ENCODE measurements at places on chromosomes 2 and 18. TPM values are rescaled to one million over a fixed set of nuclear protein-coding genes. Genes with fewer than 3 reads are reported as not detected.

DNA sequence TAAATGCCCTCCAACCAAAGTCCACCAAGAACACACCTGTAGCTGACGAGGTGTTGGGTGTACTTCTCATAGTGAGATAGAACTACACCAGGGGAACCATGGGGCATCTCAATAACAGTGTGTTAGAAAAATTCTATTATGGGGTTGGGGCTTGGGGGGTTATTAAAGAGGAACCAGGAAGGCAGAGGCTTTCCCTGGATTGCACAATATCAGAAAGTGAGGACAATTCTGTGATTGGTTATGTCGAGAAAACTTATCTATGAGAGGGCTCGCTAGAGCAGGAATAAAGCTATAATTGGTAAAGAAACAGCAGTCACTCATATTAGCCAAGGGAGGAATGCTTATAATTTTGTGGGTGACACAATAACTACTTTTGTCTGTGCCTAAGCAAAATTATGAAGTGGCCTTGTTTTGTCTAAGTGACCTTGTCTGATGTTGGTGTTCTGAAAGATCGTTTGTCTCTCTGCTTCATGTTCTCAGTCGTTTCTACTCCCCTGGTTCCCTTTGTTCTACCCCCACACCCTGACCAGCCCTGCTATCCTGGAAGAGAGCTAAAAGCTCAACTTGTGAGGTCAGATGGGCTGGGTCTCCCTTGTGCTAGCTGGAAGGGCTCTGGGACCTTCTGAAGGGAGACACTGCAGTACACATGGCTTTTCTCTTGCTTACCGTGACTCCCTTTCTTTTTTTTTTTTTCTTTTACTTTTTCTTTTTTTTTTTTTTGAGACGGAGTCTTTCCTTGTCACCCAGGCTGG is 21.6 kb upstream of the INO80C start:
- DNase-seq = no peak

DNA sequence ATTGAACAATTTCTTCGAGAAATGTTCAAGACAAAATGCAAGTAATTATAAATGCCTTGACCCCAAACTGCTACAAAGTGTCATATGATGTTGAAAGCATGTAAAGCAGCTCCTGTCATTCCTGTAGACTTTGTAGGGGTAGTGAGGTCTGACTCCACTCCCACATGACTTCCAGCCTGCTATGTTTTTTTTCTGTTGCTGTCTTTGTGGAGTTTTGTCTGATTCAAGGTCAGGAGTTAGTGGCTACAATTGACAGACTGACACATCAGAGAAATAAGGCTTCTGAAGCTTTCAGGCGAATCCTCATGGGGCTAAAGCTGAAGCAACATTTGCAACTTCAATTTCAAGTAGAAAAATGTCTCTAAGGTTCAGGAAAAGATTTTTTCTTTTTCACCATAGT is 63.9 kb upstream of the CCDC195 start:
- no peak for DNase-seq

GRCh38 chr2:218046238-218046637 is 22.8 kb upstream of the RUFY4 start:
- no peak for DNase-seq

- no peak for DNase-seq
Observed at GRCh38 chr18:60892855-60893254, 440.4 kb upstream of the CDH20 start.

DNA sequence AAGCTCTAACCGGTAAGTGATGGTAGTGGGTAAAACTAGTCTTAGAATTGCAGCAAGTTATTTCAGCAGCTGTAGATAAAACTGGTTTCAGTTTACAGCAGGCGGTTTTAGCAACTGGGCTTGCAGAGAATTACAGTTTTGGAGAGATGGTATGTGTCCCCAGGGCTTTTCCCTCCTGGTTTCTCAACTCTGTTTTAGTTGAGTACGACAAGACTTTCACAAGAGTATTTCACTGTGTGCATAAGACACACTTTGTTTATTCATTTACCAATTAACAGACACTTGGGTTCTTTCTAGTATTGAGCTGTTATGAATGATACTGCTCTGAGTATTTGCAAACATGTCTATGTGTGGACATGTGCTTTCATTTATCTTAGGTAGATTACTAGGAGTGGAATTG is 65.6 kb upstream of the RFX8 start:
- no peak for DNase-seq

The CYP27A1 gene
- not detected for total RNA-seq

DNA sequence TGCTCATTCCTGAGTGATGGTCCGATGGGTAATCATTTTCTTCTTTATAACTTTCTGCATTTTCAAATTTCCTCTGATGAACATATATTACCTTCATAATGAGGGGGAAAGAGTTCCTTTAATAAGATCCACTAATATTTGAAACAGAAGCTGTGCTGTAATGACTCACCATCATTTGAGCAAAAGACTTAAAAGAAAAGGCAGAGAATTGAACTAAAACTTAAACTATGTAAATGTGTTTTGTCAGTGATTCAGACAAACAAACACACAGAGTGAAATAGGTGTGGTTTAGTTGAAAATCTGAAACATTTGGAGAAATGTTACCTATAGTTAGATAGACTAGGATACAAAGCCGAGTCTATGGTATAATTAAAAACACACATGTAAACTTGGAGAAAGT is 209.6 kb downstream of the STK39 start:
- DNase-seq = no peak

The FEV gene
- not detected for total RNA-seq

The SOWAHC gene
- total RNA-seq = 4.8 TPM

DNA sequence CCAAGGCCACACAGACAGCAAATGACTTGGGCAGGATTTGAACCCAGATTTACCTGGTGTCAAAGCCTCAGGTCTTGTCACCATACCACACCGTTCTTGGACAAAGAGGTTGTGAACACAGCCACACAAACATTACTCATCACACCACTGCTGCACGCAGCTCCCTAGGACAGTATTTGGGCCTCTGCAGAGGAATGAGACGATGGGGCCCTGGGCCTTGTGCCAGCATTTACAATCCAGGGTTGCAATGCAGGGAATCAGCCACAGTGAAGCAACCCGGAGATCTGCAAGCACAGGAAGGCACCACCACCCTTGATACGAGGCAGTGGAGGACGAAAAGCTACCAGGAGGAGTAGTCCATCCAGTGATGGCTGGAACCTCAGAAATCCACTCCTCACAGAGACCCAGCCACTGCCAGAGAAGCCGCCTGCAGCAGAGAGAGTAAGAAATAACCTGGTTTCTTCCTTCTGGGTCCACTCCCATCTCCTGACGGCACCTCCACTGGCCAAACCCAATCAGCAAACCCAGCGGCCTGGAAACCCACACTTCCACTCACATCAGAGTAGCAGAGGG is 3.7 kb upstream of the MTCL1 start:
- no peak for DNase-seq

The ERICH2 gene
- not detected for total RNA-seq

- no peak for DNase-seq
Observed at GRCh38 chr2:241764275-241765241, 12.1 kb upstream of the GAL3ST2 start.

The C2orf74 gene
- total RNA-seq = 7.6 TPM

The CFAP65 gene
- not detected for total RNA-seq

The EVX2 gene
- total RNA-seq = not detected

GRCh38 chr2:187994464-187995331 is 297.0 kb upstream of the GULP1 start:
- DNase-seq = no peak

The MALT1 gene
- total RNA-seq = 99.0 TPM

The MALL gene
- total RNA-seq = 0.27 TPM

The DHRS9 gene
- not detected for total RNA-seq

The HK2 gene
- 11.4 TPM for total RNA-seq

The NR4A2 gene
- 398 TPM for total RNA-seq

GRCh38 chr18:23071285-23071684 is 64.0 kb upstream of the CABLES1 start:
- DNase-seq = peak; percentile 97

DNA sequence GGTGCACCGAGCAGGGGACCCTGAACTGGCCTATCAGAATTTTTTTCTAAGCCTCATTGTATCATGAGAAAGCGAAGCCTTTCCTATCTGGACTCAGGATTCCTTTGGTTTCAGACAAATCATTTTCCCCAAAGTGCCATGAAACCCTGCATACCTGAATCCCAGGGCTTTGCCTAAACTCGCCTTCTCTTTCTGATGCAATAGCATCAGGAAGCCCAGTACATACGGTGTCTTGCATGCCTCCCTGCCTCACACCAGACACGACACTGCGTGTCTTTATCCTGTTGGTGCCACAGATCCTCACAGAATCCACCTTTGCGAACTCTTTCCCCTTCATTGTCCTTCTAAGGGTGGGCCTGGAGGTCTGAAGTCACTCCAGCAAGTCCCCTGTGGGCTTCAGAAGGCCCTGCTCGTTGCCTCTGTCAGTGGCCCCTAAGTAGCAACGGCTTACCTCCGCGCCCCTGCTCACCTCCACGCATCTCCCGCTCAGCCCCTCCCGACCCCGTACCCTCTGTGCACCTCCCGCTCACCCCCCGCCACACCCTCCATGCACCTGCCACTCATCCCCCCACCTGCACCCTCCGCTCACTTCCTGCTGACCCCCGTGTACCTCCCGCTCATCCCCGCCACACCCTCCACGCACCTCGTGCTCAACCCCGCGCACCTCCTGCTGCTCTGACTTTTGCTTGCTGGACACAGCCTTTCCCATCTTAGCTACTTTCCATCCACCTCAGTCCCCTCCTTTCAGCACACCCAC is 83.4 kb downstream of the TPGS2 start:
- no peak for DNase-seq

GRCh38 chr2:43349904-43350303 is 123.5 kb upstream of the ZFP36L2 start:
- no peak for DNase-seq

DNA sequence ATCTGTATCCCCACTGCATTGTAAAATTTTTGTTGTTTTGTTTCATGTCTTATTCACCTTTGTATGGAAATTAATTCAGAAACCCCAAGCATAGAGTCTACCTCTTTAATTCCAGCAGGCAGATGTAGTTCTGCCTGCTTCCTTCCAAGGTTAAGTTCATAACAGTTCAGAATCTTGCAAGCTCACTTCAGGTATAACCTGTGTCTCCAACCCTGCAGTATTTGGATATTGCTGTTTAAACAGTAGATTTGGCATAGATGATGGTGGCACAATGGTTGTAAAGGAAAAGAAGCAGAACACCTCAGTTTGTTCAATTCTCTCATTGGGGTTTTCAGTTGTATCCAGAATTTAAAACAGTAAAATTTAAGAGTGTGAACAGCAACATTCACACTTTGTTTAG is 21.2 kb downstream of the SULT1C2 start:
- no peak for DNase-seq

GRCh38 chr2:11417946-11418585 is 47.9 kb downstream of the E2F6 start:
- peak; percentile 16 for DNase-seq

- DNase-seq = no peak
Observed at GRCh38 chr2:71882949-71883472, 264.7 kb downstream of the CYP26B1 start.

DNA sequence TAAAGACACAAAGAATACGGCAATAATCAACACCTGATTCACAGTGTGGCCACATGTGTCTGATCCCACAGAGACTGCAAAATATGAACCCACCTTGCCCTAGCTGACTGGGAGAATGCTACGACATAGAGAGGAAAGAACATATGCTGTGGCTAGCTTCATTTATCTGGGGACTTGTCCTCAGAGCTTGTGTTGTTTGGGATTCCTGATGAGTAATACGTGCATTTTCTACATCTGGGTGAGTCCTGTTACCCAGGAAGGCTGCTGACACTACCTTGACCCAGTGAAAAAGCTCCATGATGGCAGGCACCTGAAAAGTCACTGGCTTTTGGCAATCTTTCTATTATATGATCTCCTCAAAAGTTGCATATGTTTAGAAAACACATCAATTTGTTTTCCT is 427.7 kb upstream of the LYPD1 start:
- no peak for DNase-seq

GRCh38 chr2:54122171-54122935 is 6.9 kb downstream of the ACYP2 start:
- no peak for DNase-seq

The CD8B2 gene
- total RNA-seq = not detected

DNA sequence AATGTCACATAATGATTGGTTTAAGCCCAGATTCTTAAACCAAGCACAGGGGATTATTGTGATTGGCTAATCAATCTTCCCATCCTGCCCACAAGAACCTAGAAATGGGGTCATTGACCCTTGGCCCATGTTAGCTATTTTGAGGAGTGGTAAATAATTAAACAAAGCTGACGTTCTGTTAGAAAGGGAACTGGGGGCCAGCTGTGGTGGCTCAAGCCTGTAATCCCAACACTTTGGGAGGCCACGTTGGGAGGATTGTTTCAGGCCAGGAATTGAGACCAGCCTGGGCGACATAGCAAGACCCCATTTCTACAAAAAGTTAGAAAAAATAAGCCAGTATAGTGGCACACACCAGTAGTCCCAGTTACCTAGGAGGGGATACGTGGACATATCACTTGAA is 37.8 kb upstream of the PTPN4 start:
- no peak for DNase-seq

DNA sequence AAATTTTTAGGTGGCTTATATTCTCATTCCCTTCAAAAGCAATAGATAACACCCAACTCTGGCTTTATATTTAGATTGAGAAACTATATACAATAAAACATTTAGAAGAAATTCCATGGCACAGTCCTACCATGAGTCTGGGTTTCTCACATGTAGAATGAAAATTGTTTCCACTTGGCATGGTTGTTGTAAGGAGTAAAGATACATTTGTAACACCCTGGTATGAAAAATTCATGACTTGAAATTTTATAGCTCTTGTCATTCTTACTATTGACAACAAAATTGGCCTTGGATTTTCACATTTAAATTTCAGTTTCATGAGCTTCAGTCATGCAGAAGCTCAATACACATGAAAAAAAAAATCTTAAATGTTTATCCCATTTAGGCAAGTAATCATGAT is 92.5 kb upstream of the CBLN2 start:
- DNase-seq = no peak

DNA sequence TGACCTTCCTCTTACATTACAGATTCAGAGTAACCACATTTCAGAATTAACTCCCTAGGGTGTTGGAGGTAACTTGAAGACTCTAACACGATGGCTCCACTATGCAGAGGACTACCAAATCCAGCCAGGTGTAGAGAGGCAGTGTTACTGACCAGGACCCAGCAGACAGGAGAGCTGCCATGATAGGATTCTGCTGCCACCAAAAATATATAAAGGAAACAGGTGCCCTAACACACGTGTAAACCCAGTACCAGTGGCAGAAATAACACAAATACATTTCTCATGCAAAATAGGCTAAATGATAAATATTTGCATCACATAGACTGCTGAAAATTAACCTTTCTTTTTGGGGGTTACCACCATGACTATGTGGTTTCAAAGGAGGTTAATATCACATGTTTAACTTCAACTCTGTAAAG is 7.0 kb downstream of the ZBTB14 start:
- DNase-seq = no peak

GRCh38 chr2:71746946-71747501 is 293.7 kb downstream of the DYSF start:
- DNase-seq = no peak

The HOXD13 gene
- total RNA-seq = not detected

DNA sequence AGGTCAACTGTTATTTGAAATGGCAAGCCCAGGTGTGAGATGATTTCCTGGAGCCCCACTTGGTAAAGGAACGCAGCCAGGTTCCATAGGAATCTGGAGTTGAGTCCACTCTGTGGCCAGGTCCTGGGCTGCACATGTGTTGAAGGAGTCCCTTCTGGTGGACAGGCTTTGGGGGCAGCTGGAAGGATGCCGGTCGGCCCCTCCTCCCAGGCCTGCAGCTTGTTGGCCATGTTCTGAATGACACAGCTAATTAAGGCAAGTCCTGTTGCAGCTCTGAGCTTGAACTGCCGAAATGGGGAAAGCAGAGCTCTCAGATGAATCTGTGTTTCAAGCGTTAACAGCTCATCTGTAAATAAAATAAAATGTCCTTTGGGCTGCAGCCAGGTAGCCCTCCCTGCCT is 23.8 kb downstream of the EN1 start:
- DNase-seq = no peak

Data from CD4-positive, CD25-positive, alpha-beta regulatory T cell (primary cell).